NCI-H526 (cell line): ENCODE measurements at places on chromosomes 7 and 10.

- no peak for DNase-seq
These were observed 16.0 kb downstream of the CDNF start for GRCh38 chr10:14821635-14822375.

DNA sequence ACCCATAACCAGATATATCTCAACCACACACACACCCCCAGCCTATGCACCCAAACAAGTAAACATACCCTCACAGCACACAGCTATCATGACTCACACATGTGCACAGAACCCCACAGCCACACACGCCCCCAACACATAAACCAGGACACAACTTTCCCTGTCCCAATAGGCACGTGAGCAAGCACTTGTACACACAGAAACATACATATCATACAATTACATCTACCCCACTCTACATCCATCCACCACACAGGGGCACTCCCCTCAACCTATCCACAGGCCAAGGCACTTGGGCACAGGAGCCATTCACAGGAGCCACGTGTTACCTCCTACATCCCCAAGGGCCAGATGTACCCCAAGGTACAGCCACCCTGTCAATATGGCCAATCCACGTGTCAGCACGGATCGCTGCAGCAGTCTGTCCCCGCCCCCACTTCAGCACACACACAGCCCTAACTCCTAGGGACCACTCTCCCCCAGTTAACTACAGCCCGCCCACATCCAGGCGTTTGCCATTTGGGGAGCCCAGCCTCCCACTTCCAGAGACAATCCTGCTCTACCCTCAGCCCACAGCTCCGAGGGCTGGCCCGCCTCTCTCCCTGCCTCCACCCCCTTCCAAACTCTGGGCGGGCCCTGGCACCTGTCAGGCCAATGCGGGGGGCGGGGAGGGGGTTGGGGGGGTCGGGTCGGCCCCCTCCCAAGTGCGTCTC is 163.5 kb downstream of the SH3PXD2A start:
- DNase-seq: no peak

DNA sequence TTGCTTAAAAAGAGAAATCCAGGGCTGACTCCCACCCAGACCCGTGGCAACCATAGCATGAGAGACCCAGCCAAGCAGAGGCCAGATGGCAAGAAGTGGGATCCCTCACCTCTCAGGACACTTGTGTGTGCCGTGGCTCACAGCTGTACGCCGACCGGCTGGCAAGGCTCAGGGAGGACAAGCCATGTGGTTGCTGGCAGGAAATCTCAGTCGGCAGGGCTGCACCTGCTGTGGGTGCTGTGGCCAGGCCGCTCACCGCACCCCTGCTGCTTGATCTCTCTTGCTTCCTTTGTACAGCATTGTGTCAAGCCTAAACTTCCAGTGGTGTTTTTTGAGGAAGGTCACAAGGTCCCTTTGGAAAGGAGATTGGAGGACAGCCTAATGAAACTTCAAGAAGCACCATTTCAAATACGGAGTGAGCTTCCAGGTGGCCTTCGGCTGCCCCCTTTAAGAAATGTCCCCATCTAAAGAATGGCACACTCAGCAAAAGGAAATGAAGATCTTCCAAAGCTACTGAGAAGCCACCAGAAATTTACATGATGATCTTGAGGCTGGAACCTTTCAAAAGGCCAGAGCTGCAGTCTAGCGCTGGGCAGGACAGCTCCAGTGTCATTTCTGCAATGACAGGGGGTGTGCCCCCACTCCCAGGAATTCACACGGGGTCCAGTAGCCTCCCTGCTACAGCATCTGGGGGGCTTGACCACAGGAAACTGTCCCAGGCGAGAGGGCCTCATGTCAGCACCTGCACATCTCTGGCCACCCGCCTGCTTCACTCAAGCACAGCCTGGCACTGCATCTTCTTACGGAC is 409.0 kb upstream of the MGMT start:
- DNase-seq: no peak

DNA sequence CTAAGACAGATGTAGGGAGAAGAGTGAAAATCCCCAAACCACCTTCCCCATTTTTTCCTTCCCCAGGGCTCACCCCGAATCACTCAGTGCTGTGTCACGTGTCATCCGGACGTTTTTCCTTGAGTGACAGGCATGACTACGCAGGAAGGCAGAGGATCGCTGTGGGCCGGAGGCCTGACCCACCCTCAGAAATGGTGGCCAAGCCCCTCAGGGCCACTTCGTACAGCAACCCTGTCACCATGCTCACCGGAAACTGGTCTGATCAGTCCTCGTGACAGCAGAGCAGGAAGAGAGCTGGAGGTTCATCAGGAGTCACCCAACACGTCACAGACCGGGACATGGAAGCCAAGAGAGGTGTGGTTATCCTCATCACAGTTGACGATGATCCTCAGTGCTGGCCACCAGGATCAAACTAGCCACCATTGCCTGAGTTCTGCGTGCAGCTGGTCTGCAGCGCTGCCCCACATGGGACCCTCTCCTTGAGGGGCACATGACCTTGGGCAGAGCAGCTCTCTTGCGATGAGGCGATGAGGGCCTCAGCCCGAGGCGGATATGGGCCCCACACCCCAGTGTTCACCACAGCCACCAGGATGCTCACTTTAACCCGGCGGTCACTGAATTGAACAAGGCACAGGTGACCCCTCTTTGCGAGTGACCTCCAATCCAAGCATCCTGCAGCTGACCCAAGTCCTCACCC is 99.3 kb upstream of the INSIG1 start:
- no peak for DNase-seq

DNA sequence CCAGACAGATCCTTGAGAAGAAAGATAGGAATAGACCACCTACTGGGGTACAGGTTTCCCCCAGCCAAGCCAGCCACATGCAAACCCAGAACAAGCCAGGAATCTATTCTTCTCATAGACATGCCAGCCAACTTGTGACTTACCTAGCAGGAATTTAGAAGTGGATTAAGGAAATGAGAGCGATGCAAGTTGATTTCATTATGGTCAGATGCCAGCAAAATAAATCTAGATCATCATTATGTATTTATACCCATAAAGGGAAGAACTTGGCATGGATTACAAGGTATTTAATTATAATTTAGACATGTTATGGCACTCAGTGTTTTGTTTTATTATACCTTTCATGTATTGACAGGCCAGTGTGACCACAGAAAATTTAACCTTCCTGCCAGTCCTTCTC is 32.8 kb downstream of the SLC35G1 start:
- DNase-seq: no peak
